ENCODE measurements at places on chromosomes 1 and 21. TPM values are rescaled to one million over a fixed set of nuclear protein-coding genes. Genes with fewer than 3 reads are reported as not detected.

DNA sequence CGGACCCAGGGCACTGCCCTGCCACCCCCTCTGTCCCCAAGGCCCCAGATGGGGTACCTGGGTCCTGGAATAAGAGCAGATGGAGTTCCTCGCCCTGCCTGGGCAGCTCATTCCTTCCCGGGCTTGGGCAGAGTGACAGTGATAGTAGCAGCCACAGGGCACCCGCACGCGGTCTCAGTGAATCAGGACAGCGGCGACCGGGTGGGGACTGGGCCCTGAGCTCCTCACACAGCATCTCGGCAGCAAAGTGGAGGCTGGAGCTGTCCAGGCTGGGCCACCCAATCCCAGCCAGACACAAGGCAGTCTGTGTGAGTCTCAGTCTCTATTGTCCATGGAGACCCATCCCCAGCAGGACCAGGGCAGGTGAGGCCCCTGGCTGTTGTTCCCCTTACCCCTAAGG is 37.4 kb upstream of the CCDC27 start:
- DNase-seq = no peak

- peak; percentile 67 for DNase-seq
These were observed 23.8 kb downstream of the CRYAA start for GRCh38 chr21:43192501-43193081.

- DNase-seq = no peak
These were observed 78.5 kb downstream of the BCAR3 start for GRCh38 chr1:93603106-93603505.

- no peak for DNase-seq
These were observed 110.1 kb downstream of the CSMD2 start for GRCh38 chr1:34054920-34055319.

GRCh38 chr1:230307213-230307612 is 118.9 kb downstream of the PGBD5 start:
- no peak for DNase-seq

DNA sequence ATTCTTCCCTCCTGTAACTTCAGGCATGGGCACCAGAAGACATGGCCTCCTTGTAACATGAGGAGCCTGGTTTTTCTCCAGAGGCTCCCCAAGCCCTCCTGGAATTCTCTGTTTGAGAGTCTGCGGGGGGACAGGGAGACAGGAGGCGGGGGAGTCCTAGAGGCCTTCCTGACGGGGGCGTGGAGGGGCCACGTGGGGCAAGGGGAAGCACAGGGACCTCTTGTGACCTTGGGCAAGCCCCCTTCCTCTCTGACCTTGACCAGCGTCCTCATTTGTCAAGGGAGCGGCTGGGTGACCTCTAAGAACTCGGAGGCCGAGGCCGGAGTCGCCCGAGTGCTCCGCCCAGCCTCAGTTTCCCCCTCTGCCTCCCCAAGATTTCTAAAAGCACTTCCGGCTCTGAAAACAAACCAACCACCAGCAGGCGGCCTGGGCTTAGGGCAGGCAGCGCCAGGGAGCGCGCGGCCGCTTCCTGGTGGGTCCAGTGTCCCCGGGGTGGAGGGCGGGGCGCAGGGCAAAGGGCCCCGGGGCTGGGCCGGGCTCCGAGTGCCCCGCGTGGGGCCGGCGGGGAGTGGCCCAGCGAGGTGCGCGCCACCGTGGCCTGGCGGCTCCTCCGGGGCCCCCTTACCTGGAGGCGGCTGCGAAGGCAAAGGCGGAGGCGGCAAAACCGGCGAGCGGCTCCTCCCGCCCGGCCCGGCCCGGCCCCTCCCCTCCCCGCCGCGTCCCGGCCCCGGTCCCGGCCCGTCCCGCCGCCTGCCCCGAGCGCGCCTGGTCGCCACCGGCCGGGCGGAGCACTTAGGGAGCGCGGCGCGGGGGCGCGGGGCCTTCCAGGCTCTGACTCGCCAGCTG is at the start of gene TMCO4:
Gene TMCO4 (minus strand): TSS at position 687 of the 846 bp plus-strand sequence. CDS start 19,158 bp downstream, outside the sequence.
- DNase-seq = peak; percentile 87

- peak; percentile 84 for DNase-seq
These were observed 19.1 kb downstream of the NME7 start for GRCh38 chr1:169348383-169349036.

DNA sequence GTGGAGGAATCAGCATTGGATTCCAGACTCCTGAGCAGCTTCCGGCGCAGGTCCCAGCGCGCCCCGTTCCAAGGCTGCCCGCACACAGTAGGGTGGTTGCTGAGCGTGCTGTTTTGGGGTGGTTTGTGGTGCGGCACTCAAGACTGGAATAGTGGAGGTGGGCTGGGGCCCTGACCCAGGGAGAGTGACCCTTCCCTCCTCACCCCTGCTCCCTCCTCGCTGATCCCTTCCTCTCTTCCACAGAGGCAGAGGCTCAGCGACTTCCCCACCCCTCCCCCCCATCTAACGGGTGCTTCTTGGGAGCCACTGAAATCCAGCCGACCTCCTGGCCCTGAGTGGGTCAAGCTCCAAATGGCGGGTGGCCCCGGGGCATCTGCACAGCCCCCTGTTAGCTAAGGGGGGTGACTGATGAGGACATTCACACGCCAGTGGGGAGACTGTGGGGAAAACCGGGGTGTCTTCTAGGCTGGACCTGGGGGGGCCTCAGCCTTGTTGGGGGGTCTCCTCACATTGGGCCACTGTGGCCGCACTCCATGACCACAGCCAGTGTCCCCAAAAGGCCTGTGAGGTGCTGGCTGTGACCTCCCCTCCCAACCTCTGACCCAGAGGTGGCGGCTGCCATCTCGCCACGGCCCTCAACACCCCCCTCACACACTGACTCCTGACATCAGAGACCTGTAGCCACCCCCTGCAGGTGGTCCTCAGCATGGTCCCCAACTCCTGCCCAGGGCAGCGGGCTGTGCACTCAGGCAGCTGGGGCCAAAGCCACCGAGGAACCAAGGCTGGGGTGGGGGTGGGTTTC is 3.9 kb upstream of the HES4 start:
- DNase-seq = no peak

GRCh38 chr1:169146576-169147214 is 40.2 kb downstream of the ATP1B1 start:
- no peak for DNase-seq

- no peak for DNase-seq
These were observed 77.5 kb downstream of the MAST2 start for GRCh38 chr1:45880930-45881329.

ST6GALNAC3 gene
- 3.3 TPM for total RNA-seq

TBX19 gene
- total RNA-seq = 1.1 TPM

RER1 gene
- total RNA-seq = 108 TPM

WNT9A gene
- total RNA-seq = not detected

OR2G6 gene
- total RNA-seq = not detected

LENEP gene
- total RNA-seq = not detected

NCF2 gene
- total RNA-seq = 7.0 TPM

MRPS6 gene
- total RNA-seq = 28.4 TPM

ETV3L gene
- not detected for total RNA-seq

SCCPDH gene
- 42.3 TPM for total RNA-seq

ZC3H11A gene
- 117 TPM for total RNA-seq

RHBDL2 gene
- total RNA-seq = not detected

CFHR5 gene
- total RNA-seq = not detected

Measured in Karpas-422 (cell line).